ENCODE measurements at places on chromosomes 7 and 10.

- DNase-seq, result no peak
Observed at GRCh38 chr10:30542895-30543288, 86.7 kb downstream of the LYZL2 start.

DNA sequence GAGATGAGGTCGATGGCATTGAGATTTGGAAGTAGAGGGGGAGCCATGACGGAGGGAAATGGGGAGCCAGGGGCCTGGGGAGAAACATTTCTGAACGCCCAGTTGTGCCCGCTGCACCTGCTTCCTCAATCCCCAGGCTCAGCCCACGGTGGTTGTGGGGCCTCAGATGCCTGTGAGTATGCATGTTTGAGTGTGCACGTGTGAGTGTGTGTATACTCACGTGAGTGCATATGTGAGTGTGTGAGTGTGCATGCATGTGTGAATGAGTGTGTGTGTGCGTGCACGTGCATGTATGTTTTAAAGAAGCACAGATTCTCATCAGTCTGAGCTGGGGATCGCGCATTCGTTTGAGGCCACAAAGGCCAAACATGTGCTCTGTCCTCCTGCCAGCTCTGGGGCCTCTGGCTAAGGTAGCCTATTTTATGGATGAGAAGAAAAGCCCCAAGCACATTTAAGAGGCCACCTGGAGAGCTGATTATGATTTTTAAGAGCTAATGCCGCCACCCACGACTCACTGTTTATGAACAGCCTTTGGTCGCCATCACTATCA lies 154.8 kb downstream of the ARHGAP12 start:
- DNase-seq, result no peak

DNA sequence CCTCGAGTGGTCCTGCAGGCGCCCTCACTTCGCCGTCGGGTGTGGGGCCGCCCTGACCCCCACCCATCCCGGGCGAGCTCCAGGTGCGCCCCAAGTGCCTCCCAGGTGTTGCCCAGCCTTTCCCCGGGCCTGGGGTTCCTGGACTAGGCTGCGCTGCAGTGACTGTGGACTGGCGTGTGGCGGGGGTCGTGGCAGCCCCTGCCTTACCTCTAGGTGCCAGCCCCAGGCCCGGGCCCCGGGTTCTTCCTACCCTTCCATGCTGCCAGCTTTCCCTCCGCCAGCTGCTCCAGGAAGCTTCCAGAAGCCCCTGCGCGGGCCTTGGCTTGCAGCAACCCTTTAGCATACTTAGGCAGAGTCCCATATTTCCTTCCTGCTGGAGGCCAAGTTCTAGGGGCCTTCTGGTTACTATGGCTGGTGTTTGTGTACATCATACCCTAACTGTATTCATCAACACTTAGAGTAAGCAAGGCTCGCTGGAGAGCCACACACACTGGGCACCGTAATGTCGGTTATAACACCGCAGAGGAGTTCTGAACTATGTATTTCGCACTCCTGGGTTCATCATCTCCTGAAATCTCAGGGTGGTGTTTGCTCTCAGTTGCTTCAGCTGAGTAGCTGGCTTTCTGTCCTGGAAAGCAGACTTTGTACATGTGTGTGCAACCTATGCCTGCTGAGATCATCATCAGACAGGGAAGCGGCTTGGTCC lies 471 bp downstream of the MGMT start:
- DNase-seq, result no peak

DNA sequence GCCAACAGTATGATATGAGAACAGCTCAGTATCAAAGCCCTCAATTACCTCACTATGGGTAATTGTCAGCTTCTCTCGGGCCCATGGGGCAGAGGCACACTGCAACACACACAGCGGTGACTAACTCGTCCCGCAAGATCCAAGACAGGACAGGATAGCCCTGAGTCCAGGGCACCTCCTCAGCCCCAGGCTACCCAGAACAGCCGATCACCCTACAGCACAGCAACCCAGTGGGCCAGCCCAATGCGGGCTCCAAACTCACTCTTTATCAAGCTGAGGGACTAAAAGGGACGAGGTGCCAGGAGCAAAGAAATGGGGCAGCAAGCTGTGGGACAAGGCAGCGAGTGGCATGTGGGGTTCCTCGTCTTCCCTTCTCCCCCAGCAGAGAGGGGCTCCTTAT lies 765.1 kb downstream of the GRID1 start:
- DNase-seq, result no peak

GRCh38 chr7:66145400-66146104 lies 30.9 kb downstream of the CRCP start:
- DNase-seq, result no peak

DNA sequence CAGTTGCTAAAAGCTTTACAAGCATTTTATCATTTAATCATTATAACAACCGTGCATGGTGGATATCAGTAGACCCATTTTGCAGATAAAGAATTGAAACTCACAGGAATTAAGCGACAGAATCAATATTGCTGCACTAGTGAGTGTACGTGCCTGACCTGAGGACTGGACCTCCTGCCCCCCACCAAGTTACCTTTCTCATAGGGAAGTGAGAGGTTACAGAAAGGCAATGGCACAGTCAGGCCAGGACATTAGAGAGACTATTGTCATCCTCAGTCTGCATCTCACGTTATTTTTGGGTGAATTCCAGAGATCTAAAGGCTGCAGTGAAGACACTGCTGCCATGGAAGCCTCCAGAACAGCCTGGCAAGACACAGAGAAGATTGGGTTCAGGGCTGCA lies 80.9 kb downstream of the WDFY4 start:
- DNase-seq, result no peak
